WTC11 (cell line): ENCODE measurements at places on chromosomes 3 and 15.

GRCh38 chr3:31754575-31755278 lies 222.0 kb downstream of the STT3B start:
- DNase-seq: no peak

DNA sequence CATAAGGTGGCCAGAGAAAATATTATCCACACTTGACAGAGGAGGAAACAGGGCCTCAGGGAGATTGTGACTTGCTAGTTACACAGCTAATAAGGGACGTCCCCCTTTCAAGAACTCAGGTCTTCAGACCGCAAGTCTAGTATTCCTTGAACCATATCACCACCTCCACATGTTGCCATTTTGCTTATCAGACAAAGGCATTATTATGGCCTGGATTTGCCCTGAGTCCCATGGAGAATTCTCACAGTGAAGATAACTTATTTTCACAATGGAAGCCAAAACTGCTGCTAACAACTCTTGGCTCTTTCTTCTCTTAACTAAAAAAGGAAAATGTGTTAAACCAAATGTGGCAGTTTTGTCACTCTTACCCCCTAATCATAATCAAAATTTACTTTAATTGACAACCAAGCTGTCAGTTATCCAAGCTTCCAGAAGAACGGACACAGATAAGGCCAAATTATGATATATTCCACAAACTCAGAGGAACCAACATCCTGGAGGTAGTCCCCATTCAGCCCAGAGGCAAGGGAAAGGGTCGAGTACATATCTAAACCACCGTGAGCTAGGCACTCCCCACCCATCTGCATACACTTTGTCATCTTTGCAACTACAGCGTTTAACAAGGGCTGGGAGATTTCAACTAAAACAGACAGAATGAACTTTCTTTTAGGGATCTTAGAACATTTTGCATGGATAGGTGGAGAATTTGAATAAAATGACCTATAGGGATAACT lies 63.6 kb upstream of the THBS1 start:
- no peak for DNase-seq

GRCh38 chr15:76993114-76993725 lies 1.7 kb upstream of the PSTPIP1 start:
- peak; percentile 2 for DNase-seq

DNA sequence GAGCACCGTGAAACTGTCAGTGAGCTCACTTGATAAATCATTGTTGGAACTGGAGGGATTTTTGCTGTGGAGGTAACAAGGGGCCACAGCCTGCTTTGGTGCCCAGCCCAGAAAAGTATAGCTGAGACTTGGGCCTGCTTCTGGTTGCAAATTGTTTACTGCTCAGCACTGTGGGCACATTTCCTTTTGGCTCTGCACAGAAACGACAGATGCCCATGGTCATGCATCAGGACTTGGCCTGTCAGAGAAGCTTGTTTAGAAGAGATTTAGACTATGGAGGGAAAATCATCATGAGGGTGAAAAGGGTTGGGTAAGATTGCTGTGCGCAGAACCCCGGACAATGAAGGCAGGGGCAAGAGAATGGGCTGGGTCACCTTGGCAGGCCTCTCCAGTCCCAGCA lies 286.1 kb upstream of the CTNNB1 start:
- no peak for DNase-seq

- DNase-seq: no peak
Measured at GRCh38 chr3:31671976-31672375, 139.3 kb downstream of the STT3B start.

- no peak for DNase-seq
Measured at GRCh38 chr3:71858503-71859122, 73.7 kb upstream of the PROK2 start.

DNA sequence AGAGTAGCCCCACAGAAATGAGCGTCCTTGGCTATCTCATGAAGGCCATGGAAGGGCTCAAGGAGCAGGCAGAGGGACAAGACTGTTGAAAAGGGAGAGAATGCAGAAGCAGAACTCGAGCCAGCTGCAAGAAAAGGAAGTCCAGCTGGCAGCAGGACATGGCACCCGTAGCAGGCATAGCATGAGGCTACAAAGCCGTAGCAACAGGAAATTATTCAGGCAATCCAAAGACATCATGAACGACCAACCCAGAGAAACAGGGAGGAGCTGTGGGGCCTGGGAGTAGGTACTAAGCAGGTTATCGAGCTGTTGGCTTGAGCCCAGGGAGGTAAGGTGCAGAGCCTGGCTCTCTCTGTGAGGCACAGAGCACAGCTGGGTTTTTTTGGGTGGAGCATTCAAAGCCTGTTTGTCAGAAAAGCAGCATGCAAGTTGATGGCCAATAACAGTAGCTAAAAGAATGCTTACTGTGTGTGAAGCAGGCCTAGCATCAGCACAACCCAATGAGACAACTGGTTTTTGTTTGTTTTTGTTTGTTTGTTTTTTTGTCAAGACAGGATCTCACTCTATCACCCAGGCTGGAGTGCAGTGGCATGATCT lies 144.0 kb upstream of the SMAD3 start:
- DNase-seq: no peak

GRCh38 chr3:128485282-128486204 lies 7.5 kb downstream of the GATA2 start:
- DNase-seq: no peak

DNA sequence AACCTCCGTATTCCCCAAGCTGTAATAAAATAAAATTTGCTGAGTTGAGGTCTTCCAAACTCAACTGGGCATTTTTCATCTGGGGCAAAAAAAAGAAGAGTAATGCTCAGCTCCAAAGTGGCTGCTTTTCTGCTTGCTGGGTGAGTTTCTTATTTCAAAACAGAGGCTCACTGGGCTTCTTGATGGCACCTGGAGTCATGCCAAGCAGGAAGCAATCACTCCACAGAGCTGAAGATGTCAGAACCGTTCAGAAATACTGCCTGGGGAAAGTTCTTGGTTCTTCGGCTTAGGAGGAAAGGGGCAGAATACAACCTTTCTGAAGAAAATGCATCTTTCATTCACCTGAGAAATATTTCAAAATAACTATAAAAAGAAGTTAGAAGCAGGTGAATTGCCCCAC lies 4.1 kb downstream of the CCR9 start:
- DNase-seq: no peak

GRCh38 chr15:99054025-99054387 lies 46.4 kb upstream of the PGPEP1L start:
- no peak for DNase-seq

GRCh38 chr15:69225355-69226022 lies 65.1 kb downstream of the GLCE start:
- DNase-seq: no peak

- DNase-seq: no peak
Measured at GRCh38 chr3:134627831-134628230, 23.0 kb downstream of the KY start.

- no peak for DNase-seq
Measured at GRCh38 chr15:93973287-93973686, 258.1 kb upstream of the MCTP2 start.

- DNase-seq: no peak
Measured at GRCh38 chr15:48868536-48868935, 9.4 kb upstream of the EID1 start.

DNA sequence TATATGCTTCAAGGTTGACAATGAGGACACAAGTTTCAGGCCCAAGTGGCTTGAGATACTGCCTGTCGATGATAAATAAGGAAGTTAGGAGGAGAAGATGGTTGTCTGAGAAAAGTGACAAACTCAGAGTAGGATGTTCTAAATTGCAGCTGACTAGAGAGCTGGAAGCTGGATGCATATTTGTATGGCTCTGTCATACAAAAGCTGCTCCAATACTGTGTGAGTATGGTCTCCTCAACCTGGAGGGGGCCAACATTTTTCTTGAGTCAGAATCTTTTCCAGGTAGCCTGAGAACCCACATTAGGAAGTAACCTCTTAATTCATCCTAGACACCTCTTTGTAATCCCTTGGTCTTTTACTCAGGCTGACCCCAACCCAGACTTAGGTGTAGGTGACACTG lies 28.4 kb upstream of the TPRG1 start:
- DNase-seq: no peak

GRCh38 chr3:105529456-105529855 lies 162.7 kb downstream of the ALCAM start:
- DNase-seq: no peak

- no peak for DNase-seq
Measured at GRCh38 chr3:14871456-14872200, 52.9 kb downstream of the FGD5 start.

DNA sequence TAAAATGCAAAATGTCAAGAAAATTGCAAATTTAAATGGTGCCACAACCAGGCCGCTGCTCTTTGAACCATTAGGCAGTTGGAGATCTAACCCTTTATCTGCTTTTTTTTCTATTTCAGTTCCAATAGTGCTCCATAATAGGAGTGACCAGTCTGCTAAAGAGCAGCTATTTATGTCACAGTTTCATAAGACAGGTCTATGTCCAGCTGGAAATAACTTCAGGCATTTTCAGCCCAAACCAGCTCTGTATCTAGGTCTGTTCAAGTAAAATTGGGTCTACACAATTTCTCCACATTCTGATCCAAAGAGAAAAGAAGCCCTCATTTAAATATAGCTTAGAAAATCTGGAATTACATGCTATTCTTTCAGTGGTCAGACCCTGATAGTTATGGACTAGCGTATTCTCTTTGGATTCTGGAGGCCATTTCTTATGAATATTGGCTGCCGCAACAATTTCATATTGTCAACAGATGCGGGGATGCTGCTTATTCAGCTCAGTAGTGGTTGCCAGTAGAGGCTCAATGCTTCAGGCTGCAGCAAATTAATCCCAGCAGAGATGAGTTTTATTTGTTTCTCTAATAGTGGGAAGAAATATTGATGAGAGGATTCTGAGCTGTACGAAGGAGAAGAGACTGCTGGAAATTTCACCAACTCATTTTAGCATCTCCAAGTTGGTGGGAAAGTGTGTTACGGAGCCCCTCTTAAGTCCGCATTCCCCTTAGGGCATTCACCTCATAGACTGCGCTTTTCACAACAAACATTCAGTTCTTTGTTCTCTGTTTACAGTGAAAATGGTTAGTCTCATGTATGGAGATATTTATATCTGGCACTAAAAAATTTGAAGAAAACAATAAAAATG lies 887.0 kb downstream of the ROBO1 start:
- no peak for DNase-seq

- peak; percentile 77 for DNase-seq
Measured at GRCh38 chr3:13884851-13885703, 5.2 kb upstream of the WNT7A start.

DNA sequence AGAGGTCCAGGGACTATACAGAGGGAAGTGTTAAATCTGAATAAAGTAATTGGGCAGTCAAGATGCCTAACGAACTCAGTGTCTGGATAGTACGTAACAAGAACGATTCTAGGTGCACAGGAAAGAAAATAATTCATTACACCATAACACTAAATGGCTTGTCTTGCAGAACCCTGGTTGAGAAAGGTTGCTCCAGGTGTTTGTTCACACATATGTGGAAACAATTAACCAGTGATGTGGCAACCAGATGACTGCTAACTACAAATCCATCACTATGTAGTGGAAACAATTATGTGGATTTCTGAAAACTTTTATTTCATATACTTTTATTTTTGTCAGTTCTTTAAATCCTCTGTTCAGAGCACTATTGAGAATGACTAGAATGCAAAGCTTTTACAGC lies 10.4 kb upstream of the HDC start:
- DNase-seq: no peak

GRCh38 chr3:56860939-56861338 lies 59.2 kb upstream of the ARHGEF3 start:
- no peak for DNase-seq

GRCh38 chr15:31207246-31207645 lies 105.7 kb upstream of the TRPM1 start:
- no peak for DNase-seq
